PC-3 (cell line): ENCODE measurements at places on chromosomes 11 and 22. TPM values are rescaled to one million over a fixed set of nuclear protein-coding genes. Genes with fewer than 3 reads are reported as not detected.

OVCH2 gene
- total RNA-seq, result not detected in 2 replicates

KCNQ1OT1 gene
- total RNA-seq, result 1.5 and 1.7 TPM in 2 replicates

- H3K27ac ChIP-seq, result peak overlapping the region; percentile 97
- H3K4me1 ChIP-seq, result peaks cover 66% of the 10 kb centered on the region
- DNase-seq, result peak; percentile 75
- no peak overlapping the region for H3K4me3 ChIP-seq
- H3K36me3 ChIP-seq, result peaks cover 36% of the 10 kb centered on the region
- no peaks in the 10 kb centered on the region for H3K27me3 ChIP-seq
Measured at GRCh38 chr11:12232817-12233601, 122.6 kb downstream of the MICAL2 start.

DNA sequence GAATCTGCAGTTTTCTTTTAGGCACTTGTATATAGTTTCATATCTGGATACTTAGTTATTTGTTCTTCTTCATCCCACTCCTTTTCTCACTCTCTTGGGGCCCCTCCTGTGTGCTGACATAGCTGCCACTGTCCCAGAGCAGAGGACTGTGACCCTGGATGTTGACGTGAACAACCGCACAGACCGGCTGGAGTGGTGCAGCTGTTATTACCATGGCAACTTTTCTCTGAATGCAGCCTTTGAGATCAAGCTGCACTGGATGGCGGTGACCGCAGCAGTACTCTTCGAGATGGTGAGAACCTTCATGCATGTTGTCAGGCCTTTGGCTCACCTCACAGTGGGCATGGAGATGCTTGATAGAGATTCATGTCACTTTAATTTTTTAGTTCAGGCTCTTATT, 50.9 kb upstream of the YWHAH start:
- H3K4me1 ChIP-seq, result no peaks in the 10 kb centered on the region
- H3K27ac ChIP-seq, result no peak overlapping the region
- no peak overlapping the region for H3K4me3 ChIP-seq
- no peaks in the 10 kb centered on the region for H3K27me3 ChIP-seq

GRCh38 chr11:88501541-88501940, 164.0 kb upstream of the CTSC start:
- no peak overlapping the region for H3K4me3 ChIP-seq
- no peaks in the 10 kb centered on the region for H3K4me1 ChIP-seq
- H3K36me3 ChIP-seq, result no peaks in the 10 kb centered on the region

DNA sequence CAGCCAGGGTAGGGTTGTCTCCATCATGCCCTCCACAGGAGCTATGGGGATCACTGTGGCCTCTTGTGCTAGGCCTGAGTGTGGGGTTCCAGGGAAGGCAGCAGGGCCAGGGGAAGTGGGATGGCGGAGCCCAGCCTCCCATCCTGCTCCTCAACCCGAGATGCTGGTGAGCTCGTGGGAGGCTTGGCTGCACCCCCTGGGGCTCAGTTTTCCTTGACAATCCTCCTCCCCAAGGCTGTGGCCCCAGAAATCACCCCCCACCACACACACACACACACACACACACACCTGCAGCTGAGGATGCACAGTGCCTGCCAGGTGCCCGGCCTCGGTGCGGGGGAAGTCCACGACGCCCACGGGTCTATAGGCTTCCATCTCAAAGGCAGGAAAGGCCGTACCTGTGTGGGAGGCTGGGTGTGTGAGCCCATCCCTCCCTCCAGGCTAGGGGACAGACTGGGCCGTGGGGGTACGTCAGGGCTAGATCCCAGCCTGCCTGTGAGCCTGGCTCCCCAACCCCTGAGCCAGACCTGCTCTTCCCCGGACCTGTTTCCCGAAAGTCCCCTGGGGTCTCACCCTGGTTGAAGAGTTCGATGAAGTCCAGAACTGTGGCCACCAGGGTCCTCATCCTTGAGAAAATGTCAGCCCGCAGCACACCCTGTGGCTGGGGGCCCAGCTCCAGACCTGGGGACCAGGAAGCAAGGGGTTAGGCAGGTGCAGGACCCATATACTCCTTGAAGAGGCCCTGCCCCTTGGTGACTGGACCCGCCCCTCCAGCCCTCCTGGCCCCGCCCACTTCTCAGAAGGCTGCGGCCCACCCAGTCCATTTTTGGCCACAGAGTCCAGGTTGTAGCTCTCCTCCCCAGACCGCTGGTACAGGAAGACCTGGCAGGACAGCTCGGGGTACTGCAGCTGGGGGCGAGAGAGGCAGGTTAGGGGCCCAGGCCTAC, 5.2 kb upstream of the TBX10 start:
- H3K27me3 ChIP-seq, result no peaks in the 10 kb centered on the region
- no peak for DNase-seq
- H3K4me3 ChIP-seq, result no peak overlapping the region
- no peaks in the 10 kb centered on the region for H3K4me1 ChIP-seq
- H3K36me3 ChIP-seq, result no peaks in the 10 kb centered on the region

GRCh38 chr11:100830274-100830673, 143.2 kb downstream of the ARHGAP42 start:
- H3K27me3 ChIP-seq, result no peaks in the 10 kb centered on the region
- H3K4me1 ChIP-seq, result peaks cover 52% of the 10 kb centered on the region
- H3K4me3 ChIP-seq, result no peak overlapping the region
- H3K36me3 ChIP-seq, result no peaks in the 10 kb centered on the region
